ENCODE measurements at places on chromosomes 3 and 15. TPM values are rescaled to one million over a fixed set of nuclear protein-coding genes. Genes with fewer than 3 reads are reported as not detected.

GRCh38 chr15:86080302-86080701 lies 631 bp downstream of the AGBL1 start:
- DNase-seq: no peak

DNA sequence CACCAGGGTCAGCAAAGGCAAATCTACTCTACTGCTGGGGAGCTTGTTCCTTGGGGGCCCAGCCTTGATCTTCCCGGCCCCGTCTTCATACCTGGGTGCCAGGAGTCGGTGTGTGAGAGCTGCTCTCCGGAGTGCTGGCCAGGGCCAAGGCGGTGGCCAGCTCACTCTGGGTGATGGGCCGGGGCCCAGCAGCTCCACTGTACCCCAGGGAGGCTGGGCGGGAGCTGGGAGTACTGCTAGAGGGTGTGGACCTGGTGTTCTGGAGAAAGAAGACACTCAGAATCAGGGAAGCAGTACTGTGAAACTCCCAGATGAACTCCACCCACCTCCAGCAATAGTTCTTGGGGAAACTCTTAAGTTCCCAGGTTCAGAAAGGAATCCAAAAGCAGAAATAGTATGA lies 11.9 kb downstream of the UBL7 start:
- no peak for DNase-seq

GRCh38 chr3:66673293-66673692 lies 172.5 kb upstream of the LRIG1 start:
- no peak for DNase-seq

DNA sequence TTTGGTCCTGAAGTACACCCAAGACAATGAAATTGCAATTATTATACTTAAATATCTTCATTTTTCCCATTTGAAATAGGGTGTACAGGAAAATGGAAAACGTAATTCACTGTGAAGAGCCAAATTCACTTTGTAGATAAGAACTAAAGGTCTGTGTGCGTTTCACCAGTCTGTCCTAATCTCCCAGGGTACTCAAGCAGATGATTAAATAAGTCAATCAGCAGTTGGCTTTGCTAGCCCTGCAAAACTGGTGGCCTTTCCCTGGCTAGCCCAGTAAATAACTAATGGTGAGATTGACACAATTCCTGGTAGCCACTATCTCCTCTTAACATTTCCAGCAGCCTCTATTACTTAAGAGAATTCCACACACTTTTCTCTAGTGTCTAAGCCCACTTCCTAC lies 389.3 kb downstream of the TBL1XR1 start:
- no peak for DNase-seq

RYR3 gene
- total RNA-seq: 0.52 TPM

GRCh38 chr3:58041826-58042324 lies 33.7 kb downstream of the FLNB start:
- DNase-seq: no peak

DNA sequence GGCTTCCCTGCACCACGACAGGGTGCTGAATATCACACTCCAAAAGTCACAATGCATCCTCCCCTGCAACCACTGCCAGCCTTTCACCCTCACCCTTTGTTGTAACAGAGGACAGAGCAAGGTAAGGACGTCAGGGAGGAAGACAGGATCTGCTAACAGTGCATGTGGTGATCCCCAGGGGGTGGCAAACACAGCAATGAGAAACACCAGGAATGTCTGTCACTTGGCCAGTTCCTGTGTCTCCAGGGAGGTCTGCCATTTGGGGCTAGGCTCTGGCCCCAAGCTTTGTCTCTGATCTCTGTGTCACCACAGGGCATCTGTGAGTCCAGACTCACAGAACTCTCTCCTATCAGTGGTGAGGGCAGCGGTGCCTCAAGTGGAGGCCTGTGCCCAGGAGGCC lies 54.3 kb upstream of the SLC24A5 start:
- no peak for DNase-seq
